Stimulated activated CD4-positive, alpha-beta T cell treated with anti-CD3 and anti-CD28 coated beads, Interleukin-1b, Interleukin-23, amount 100 ng/mL, for 4 hours (primary cell): ENCODE measurements at places on chromosomes 2 and 18.

GRCh38 chr18:23032030-23032582 is 99.0 kb downstream of the RBBP8 start:
- no peak for DNase-seq

GRCh38 chr2:104872866-104873688 is 19.2 kb downstream of the POU3F3 start:
- no peak for DNase-seq

- no peak for DNase-seq
These were observed 12.9 kb downstream of the HTR2B start for GRCh38 chr2:231111987-231112386.

GRCh38 chr2:238158018-238158508 is 707 bp upstream of the ERFE start:
- no peak for DNase-seq

DNA sequence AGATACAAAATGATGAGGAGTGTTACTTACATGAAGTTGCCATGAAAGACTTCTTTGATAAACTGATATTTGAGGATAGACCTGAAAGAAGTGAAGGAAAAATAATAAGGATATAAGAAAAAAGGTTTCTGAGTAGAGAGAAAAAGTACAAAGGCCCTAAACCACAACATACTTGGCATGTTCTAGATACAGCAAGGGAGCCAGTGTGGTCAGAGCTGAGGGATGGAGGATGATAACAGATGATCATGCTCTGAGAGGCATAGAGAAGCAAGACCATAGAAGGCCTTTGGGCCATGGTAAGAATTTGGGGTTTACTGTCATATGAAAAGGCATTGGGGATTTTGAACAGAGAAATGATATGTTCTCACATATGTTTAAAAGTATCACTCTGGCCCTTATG is 424.1 kb upstream of the CHST9 start:
- no peak for DNase-seq

DNA sequence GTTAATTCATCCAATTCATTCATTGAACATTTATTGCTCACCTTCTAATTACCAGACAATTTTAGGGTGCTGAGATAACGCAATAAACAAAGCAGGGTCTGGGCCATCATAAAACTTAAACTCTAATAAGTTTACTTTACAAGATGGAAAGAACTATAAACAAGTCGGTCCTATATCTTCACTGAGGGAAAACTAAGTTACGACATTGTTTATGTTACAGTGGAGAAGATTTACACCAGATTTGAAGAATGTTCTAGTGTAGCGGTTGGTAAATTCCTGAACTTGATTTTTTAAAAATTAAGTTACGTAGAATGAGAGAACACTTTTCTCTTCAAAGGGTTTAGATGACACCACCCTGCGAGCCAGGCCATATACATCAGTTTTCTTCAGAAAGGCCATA is 20.7 kb upstream of the FRZB start:
- DNase-seq = no peak

DNA sequence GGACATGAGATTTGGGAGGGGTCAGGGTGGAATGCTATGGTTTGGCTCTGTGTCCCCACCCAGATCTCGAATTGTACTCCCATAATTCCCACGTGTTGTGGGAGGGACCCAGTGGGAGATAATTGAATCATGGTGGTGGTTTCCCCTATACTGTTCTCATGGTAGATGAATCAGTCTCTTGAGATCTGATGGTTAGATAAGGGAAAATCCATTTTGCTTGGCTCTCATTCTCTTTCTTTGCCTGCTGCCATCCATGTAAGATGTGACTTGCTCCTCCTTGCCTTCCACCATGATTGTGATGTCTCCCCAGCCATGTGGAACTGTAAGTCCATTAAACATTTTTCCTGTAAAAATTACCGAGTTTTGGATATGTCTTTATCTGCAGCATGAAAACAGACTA is 80.9 kb upstream of the GALNT5 start:
- DNase-seq = no peak

DNA sequence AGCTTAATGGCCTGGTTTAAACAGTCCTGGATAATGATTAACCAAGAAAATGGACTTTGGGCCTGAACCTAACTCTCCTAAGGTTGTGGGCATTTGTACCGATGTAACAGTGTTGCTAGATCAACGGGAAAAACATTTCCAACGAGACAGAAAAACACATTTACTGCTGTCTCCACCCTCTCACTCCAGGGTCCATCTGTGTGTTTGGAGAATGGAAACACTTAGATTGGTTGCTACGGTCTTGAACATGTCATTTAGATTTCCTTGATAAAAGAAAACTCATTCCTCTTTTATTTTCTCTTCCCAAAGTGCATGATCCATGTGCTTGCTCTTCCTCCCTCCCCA is 88.0 kb downstream of the SOCS6 start:
- DNase-seq = no peak

GRCh38 chr2:216621292-216621691 is 11.9 kb upstream of the IGFBP2 start:
- no peak for DNase-seq

- no peak for DNase-seq
These were observed 40.0 kb upstream of the ITSN2 start for GRCh38 chr2:24400207-24400907.

- peak; percentile 25 for DNase-seq
These were observed 42.1 kb upstream of the TTC39C start for GRCh38 chr18:23972453-23972852.

DNA sequence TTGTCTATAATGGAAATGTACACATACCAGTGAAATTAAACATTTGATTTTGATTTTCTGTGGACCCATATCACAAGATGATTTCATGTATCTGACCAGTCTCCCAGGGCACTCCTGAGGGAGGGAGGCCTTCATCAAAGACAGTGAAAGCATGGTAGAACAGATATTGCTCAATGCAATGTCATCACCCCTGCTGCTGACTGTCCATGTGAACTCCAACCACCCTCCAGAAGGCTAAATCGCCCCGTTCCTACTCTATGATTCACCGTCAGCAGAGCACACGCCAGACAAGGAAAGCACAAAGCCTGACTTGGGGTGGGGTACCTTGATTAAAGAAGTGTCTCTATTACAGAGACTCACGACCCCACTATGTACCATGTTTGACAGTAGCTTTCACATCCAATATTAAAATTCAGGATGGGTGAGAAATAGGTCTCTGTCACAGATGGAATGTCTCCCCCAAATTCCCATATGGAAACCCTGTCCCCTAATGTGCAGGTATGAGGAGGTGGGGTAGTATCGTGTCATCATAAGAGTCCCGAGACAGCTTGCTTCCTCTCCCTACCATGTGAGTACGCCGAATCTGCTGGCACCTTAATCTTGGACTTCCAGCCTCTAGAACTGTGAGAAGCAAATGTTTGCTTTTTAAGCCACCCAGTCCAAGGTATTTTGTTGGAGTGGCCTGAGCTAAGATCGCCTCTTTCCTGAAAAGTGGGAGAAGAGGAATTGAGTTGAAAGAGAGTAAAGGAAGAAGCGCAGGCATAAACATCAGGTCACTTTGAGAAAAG is 42.4 kb downstream of the CYB5A start:
- no peak for DNase-seq

GRCh38 chr2:20578266-20578894 is 72.5 kb downstream of the HS1BP3 start:
- no peak for DNase-seq

DNA sequence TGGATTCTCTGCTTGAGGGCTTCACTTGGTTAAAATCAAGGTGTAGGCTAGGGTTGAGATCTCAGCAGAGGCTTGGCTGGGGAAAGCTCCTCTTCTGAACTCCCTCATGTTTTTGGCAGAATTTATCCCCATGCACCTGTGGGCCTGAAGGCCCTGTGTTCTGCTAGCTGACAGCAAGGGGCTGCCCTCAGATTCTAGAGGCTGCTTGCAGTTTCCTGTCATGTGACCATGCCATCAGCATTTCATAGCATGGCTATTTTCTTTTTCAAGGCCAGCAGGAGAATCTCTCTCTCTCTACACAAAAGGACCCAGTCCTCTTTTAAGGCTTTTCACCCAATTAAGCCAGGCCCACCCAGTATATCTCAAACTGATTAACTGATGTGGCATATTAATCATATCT is 514.8 kb upstream of the HNMT start:
- no peak for DNase-seq

DNA sequence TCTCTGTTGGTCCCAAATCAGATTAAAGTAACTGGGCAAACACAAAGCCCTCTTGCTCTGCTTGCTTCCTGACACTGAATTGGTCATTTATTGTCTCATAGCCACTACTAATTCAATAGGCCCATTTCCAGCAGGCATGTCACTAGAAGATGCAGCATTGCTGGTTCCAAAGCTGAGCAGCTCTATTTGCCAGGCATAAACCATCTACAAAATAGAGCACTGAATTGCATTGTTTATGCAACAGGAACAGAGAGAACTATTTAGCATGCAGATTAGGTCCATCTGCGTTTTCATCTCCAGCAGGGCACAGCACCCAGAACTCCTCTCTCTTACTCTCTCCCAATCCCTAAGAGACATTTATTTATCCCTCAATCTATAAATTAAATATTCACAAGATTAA is 227.6 kb downstream of the SUCLG1 start:
- no peak for DNase-seq

DNA sequence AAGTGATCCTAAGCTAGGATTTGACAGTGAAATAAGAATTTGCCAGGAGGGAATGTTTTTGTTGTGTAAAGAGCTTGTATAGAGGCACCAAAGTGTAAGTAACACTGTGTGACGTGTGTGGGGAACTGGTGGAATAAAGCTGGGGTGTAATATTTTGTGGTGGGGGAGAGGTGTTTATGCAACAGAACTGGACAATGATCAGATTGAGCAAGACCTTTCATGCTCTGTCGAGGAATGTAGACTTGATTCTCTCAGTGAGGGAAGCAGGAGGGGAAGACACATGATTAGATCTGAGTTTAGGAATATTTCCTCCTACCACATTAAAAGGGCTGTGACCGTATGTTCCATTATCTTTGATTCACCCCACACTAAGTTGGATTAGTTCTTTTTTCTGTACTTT is 43.6 kb downstream of the EFEMP1 start:
- DNase-seq = no peak

DNA sequence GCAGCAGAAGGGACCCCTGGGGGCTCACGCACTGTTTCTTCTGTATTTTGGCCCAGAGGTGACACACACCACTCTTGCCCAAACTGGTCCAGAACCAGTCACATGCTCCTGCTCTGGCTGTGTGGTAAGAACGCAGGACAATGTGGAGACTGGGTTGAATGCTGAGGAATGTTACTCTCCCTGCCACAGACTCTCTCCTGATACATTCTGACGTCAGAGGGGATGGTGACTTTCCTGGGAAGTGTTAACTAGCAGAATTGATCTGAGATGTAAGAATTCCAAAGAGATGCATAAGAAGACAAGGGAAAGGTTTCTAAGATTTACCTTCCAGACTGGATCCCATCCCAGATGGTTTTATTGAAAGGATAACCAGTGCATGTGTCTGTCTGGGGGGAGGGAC is 100.8 kb downstream of the ASB1 start:
- DNase-seq = no peak

GRCh38 chr2:85747441-85747840 is 6.3 kb upstream of the ATOH8 start:
- DNase-seq = no peak

- DNase-seq = no peak
These were observed 334.3 kb downstream of the CYP26B1 start for GRCh38 chr2:71813315-71813714.

GRCh38 chr2:206040525-206040924 is 45.4 kb downstream of the INO80D start:
- DNase-seq = no peak

DNA sequence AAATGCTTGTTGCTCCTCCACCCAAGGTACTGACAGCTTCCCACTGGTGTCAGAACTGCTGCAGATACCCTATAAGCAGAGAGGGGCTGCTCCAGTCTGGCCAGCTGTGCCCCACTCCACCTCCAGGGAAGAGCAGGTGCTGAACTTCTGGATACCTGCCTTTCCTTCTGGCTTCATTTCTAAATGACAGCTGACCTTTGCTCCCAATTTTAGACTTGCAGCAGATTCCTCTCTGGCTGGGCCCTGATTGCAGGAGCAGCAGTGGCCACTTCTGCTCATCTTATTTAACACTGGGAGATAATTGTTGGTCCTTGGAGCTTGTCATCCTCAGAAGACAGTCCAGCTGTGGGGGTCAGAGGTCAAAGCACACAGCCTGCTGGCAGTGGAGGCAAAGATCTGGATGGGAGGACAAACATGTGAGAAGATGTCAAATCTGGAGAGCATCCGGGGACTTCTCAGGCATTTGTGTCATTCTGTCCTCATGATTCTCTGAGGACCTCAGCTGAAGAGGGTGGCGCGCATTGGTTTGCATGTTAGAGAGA is 38.9 kb downstream of the SETBP1 start:
- no peak for DNase-seq

GRCh38 chr2:28414583-28414982 is 21.9 kb downstream of the FOSL2 start:
- no peak for DNase-seq

GRCh38 chr2:167013227-167013626 is 124.9 kb downstream of the XIRP2 start:
- no peak for DNase-seq

DNA sequence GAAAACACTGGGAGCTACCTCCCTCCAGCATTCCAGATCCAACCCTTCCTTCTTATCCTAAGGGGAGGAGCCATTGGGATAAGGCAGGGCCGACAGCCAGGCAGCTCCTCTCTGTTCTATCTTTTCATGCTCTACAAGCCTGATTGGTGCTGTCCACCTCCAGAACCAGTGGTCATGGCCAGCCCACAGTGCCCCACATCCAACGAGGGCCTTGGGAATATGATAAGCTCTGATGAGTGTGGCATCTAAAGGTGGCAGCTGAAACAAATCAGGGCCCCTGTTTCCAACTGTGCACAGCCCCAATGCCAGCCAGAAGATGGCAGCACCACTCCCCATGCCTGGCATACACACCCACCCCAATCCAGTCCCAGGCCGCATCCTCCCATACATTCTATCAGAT is 329.3 kb downstream of the C1D start:
- no peak for DNase-seq

- DNase-seq = no peak
These were observed 116.2 kb downstream of the EML6 start for GRCh38 chr2:54839461-54840255.

DNA sequence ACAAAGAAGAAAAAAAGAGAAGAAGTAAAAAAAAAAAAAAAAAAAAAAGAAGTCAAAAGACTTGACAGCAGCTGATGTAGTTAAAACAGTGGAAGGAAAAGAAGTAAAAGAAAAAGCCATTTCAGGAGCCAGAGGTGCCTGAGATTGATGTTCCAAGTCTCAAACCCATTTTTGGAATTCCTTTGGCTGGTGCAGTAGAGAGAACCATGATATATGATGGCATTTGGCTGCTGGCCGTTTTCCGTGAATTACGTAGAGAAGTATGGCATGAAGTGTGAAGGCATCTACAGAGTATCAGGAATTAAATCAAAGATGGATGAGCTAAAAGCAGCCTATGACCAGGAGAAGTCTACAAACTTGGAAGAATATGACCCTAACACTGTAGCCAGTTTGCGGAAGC is 7.6 kb upstream of the CHST10 start:
- DNase-seq = no peak

DNA sequence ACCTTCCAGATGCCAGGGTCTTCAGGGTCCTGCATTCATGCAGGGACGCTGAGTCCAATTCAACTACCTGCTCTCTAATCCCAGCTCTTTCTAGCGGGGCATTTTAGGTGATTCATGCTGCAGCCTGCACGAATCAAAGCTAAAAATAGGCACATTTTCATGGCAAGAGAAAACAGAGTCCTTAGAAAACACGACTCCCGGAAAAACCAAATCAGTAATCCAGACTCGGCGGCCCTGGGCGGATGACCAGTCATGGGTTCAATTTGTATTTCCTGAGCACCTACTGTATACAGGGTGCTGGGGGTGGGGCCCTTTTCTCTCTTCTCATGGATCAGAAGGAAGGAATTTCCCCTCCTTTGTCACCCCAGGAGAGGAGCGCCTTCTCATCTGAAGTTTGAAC is 64.4 kb downstream of the LONRF2 start:
- no peak for DNase-seq

GRCh38 chr2:9110893-9111569 is 95.6 kb upstream of the ASAP2 start:
- no peak for DNase-seq
